AG10803 (cell line): ENCODE measurements at places on chromosomes 2 and 18.

GRCh38 chr2:216633616-216634369 lies 573 bp downstream of the IGFBP2 start:
- DNase-seq = no peak

- peak; percentile 17 for DNase-seq
Measured at GRCh38 chr18:59813942-59814341, 85.9 kb upstream of the PMAIP1 start.

- peak; percentile 31 for DNase-seq
Measured at GRCh38 chr2:224973112-224974016, 68.9 kb downstream of the DOCK10 start.

- no peak for DNase-seq
Measured at GRCh38 chr2:218884519-218884918, 3.9 kb downstream of the WNT10A start.

GRCh38 chr2:3725002-3725401 lies 21.6 kb downstream of the DCDC2C start:
- no peak for DNase-seq

DNA sequence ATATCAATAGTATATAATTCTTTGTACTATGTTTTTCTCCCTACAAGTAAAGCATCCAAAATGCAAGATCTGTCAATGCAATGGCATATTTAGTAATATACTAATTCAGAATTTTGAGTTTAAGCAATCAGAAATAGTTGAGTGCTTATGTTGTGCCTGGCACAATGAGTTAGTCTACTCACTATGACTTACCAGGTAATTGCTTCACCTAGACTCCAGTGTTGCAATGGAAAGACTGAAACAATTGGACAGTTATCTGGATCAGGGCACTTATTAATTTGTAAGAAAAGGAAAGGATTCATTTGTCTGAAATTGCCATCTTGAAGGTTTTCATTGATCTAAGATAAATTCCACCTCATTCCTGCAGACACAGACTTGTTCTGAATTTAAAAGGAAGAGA lies 97.6 kb upstream of the TCF4 start:
- DNase-seq = no peak

DNA sequence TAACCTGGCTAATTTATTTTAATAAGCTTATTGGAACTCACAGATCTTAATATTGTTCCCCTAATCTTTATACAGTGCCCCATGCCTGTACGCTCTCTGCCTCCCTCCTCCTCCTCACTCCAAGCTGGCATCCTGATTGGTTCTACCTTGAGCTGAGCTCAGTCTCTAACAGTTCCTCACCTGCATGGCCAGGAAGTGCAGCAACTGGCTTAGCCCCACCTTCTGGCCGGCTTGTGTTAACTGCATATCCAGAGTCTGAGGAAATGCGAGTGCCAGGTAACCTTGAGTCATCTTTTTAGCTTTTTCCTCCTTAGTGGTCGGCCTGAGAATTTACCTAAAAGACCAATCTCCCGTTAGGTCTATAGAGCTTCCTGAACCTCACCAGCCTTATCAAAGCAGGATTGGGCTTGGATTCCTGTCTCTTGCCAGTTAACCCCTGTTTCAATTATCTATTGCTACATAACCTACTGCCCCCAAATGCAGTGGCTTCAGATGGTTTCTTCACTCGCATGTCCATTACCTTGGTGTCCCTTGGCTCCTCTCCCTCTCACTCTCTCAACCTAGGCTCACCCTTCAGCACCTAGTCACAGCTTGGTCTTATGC lies 89.5 kb upstream of the STK39 start:
- DNase-seq = no peak

DNA sequence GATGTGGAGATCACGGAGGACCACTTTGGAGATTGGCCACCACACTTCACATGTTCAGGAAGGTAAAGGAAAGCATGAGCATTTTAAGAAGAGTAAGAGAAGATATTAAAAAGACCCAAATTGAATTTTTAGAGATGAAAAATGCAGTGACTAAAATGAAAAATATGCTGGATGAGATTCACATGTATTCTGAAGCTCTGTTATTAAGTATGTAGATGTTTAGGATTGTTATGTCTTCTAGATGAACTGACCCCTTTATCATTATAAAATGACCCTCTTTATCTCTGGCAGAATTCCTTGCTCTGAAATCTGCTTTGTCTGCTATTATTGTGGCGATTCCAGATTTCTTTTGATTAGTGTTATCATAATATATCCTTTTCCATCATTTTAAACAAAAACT lies 36.0 kb upstream of the DYNC2LI1 start:
- DNase-seq = no peak

- DNase-seq = no peak
Measured at GRCh38 chr18:57819119-57819518, 16.0 kb upstream of the ATP8B1 start.

DNA sequence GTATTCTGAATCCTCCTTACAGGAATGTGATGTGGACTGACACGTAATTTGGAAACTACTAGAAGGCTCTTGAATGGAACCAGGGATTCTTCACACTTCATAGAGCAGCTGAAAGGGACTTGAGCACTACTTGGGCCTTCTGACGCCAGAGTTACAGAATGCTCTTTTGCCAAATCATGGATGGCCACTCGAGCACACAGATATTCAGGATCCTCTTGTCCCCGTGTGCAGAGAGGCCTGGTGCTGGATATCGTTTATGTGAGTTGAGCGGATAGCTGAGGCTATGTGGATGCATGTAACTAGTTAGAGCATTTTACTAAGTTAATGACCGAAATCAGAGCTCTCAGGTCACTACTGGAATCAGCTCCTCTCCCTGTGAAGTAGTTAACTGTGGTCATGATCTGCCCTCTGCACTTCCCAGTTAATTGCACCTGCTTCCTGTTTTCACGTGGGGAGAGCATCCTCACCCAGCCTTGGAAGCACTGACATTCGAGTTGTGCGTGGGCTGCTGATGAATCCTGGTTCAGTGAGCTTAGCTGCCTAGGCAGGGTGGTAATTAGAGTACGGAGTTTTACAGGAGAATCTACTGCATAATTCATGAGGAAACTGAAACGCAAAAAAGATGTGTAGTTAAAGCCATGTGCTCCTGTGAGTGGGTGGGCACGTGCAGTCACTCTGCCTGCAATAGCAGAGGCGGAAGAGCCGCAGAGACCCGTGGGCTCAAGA lies 5.2 kb upstream of the TPO start:
- no peak for DNase-seq

GRCh38 chr18:60656553-60656952 lies 284.0 kb upstream of the MC4R start:
- DNase-seq = no peak

DNA sequence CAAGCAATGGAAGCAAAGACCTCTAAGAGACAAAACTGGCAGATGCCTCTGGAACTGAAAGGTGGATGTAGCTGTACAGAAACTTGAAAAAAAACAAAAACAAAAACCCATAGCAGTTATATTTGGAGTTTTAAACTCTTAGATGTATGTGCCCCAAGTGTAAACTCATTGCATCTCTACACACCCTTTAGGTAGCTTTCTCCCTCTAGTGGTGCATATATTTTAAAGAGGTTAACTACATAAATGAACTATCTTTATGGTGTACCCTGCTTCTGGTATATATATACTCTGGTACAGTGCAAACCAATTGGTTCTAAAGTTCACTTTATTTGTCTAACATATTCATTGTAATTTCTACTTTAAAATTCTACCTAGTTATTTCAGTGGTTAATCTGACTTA lies 518.2 kb downstream of the NRXN1 start:
- no peak for DNase-seq

DNA sequence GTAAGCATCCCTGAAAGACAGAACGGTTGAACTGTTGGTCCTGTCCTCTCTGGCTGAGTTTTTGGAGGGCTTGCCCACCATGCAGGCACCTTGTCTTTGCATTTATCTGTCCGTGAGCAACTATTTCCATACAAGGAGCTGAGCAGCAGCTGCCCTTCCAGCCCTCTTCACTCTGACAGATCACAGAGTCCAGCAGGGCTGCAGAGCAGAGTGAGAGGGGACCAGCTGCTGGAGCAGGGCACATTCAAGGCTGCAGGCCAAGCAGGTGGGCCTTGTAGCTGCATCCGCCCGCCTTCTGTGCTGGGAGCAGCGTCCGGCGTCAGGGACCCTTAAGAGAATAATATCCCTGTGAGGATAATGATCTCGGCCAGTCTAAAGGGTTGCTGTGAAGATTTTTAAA lies 9.5 kb downstream of the SMYD1 start:
- no peak for DNase-seq

DNA sequence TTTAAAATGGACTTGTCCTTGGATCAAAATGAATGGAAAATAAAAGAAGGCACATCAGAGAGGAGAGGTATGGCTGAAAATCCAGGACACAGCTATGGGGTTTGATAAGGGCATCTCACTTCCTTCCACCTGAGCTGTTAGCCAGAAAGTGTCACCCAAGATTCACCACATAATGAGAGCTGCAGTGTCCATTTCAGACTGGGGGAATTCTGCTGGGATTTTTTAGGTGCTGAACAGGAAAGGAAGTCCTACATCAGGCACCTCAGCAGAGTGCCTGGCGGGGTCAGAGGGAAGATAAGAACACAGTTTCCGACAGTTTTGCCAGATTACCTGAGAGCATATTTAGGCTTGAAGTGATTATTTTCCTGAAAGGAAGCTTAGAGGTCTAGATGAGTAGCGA lies 187.6 kb upstream of the HNMT start:
- no peak for DNase-seq

- no peak for DNase-seq
Measured at GRCh38 chr18:79574938-79575525, 104.6 kb upstream of the CTDP1 start.

DNA sequence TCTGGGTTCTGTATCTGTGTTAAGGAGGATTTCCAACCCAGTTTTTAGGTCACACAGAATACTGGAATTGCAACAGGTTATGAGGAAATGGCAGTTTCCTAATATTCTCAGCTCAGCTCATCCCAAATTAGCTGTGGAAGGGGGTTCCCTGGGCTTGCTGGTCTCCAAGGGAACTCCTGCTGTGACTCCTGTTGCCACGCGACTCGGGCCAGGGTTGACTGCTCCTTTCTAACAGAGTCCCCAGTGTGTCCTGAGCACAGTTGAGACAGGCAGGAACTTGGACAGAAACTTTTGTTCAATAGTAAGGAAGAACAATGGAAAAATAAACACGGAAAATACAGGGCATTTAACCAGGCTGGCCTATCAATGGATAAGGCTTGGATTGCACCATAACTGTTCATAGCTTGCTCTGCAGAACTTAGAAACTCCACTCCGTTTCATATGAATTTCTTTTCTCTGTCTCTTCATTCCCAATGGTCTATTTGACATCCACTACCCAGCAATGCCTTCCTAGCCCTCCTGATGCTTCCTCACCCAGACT lies 3.8 kb upstream of the ROCK2 start:
- no peak for DNase-seq

- DNase-seq = no peak
Measured at GRCh38 chr2:57843158-57843557, 203.4 kb upstream of the VRK2 start.

GRCh38 chr2:148935791-148936190 lies 60.8 kb downstream of the KIF5C start:
- no peak for DNase-seq

- peak; percentile 47 for DNase-seq
Measured at GRCh38 chr2:23249348-23249747, 135.6 kb upstream of the KLHL29 start.

DNA sequence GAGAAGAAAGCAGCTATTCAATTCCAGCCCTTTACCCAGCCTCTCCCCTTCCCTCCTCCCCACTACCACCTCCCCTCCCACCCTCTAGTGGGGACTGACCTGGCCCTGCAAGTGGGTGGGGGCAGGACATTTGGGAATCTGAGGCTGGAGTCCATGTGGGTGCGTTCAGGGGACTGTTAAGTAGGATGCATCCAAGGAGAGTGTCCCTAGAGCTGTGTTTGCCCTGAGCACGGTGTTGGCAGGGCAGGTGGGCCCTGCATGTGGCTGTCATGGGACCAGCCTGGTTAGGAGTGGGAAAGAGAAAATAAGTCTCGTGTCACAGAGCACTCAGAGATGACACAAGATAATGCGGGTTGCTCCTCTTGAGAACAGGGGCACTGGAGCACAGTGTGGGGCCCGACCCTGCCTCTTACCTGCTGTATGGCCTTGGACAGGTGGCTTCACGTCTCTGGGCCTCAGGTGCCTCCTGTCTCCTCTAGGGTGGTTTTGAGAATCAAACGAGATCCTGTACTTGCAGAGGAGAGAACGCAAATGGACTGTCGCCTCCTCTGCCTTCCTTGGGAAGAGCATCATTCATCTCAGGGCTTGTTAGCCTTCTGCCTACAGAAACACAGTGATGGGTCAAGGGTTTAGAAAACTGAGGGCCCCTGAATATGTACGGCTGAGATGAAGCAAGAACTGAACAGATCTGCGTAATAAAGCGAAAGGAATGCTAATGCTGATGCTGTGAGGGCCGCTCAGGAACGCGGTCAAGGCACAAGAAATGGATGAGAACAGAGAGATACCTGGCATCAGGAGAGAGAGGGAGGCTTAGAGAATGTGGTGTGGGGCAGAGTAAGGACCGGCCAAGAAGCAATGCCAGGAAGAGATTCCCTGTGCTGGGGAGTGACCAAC lies 187.7 kb upstream of the HAAO start:
- DNase-seq = no peak

DNA sequence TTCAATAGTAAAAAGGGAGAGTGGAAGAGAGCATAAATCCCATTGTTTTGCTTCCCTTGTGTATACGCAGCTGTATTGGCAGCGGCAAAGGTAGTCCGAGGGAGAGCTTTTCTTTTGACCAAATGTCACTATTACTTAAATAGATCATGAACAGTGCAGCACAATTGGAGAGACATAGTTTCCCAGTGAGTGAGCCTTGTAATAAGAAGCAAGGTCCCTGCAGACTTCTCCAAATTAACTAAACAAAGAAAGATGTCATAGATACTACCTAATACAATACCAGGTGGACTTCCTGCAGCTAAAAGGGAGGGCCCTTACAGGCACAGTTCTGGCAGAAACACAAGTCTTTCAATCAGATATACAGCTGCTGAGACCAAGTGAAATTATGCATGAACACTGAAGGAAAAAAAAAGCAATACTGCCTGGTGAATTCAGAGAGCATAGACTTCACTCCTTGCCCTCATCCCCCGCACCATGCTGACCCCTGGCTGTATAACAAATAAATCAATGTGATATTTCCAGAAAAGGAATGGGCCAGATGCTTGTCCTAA lies 404.7 kb upstream of the CDH2 start:
- DNase-seq = no peak

- DNase-seq = no peak
Measured at GRCh38 chr2:111236025-111236424, 115.3 kb downstream of the BCL2L11 start.

DNA sequence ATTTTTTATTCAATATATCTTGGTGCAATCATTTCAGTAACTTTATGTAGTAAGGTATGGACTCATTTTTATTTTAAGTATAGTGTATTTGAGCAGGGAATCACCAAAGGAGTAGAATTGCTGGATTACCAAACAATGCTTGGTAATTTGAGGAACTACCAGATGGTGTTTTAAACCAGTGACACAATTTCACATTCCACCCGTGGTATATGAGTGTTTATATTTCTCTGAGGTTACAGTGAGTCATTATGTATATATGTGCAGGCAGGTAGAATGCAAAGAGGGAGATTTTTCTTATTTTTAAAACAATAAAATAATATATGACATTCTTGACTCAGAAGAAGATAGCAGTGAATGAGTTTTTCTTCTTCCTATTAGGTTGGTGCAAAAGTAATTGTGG lies 596.9 kb downstream of the DCC start:
- no peak for DNase-seq
